ENCODE measurements at places on chromosomes 11 and 22. TPM values are rescaled to one million over a fixed set of nuclear protein-coding genes. Genes with fewer than 3 reads are reported as not detected.

PYGM gene
- total RNA-seq, result 8.8 TPM

TSPAN18 gene
- total RNA-seq, result 1.2 TPM

APOBEC3H gene
- not detected for total RNA-seq

SLC43A3 gene
- 333 TPM for total RNA-seq

HEPHL1 gene
- total RNA-seq, result not detected

COA4 gene
- 147 TPM for total RNA-seq

All from uterus (tissue), 4 donors.